GM23338 (cell line): ENCODE measurements at places on chromosomes 2 and 18. TPM values are rescaled to one million over a fixed set of nuclear protein-coding genes. Genes with fewer than 3 reads are reported as not detected.
A peak's percentile ranks its signal among the peaks of the same experiment; 100 is the strongest.

The LONRF2 gene
- 0.24 and 0.35 TPM in 2 replicates for total RNA-seq

The FKBP7 gene
- 8.3 and 8.6 TPM in 2 replicates for total RNA-seq

The ABCB11 gene
- not detected in 2 replicates for total RNA-seq

The MMADHC gene
- 135 and 147 TPM in 2 replicates for total RNA-seq

The LYPD6 gene
- 10.9 and 12.4 TPM in 2 replicates for total RNA-seq

The GALNT14 gene
- total RNA-seq = 7.7 and 10.4 TPM in 2 replicates

GRCh38 chr2:233857511-233858141 lies 3.3 kb upstream of the HJURP start:
- H3K27ac ChIP-seq = no peak overlapping the region
- no peaks in the 10 kb centered on the region for H3K27me3 ChIP-seq
- no peak overlapping the region for H3K4me3 ChIP-seq
- peak; percentile 73 for DNase-seq
- H3K36me3 ChIP-seq = peaks cover 7% of the 10 kb centered on the region; the same call in 1 of the 2 replicates

DNA sequence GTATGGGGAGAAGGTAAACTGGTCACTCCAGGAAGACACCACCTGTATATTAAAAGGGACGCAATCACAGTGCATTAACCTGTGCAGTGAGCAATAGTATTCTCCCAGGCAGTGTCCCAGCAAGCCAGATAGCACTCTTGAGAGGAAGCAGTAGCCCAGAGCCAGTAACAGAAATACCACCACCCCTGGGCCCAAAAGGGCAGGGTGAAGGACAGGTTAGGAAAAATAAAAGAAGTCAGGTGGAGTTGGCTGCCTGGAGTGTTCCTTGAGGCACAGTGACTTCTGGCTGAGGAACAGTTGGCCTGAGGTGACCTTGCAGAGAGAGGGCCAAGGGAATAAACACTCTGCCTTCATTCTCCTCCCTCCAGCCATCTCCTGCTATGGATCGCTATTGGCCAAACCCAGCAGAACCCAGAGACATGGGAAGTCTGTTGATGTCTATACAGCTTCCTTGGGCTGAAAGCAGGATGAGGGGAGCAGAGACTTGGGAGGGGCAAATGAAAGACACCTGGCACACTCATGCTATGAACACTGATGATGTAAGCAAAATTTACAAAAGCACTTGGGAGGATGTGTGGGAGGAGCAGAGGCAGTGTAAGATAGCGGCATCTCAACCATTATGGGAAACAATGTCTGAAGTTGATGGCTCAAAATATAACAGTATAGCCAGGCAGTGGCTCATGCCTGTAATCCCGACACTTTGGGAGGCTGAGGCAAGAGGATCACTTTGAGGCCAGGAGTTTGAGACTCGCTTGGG lies 7.5 kb downstream of the C18orf32 start:
- H3K27ac ChIP-seq = no peak overlapping the region
- no peaks in the 10 kb centered on the region for H3K27me3 ChIP-seq
- no peak overlapping the region for H3K4me3 ChIP-seq
- no peak for DNase-seq

- no peaks in the 10 kb centered on the region for H3K27me3 ChIP-seq
- H3K36me3 ChIP-seq = no peaks in the 10 kb centered on the region
- H3K4me1 ChIP-seq = no peaks in the 10 kb centered on the region
- no peak overlapping the region for H3K4me3 ChIP-seq
These were observed 60.8 kb downstream of the GPR39 start for GRCh38 chr2:132477436-132477835.

DNA sequence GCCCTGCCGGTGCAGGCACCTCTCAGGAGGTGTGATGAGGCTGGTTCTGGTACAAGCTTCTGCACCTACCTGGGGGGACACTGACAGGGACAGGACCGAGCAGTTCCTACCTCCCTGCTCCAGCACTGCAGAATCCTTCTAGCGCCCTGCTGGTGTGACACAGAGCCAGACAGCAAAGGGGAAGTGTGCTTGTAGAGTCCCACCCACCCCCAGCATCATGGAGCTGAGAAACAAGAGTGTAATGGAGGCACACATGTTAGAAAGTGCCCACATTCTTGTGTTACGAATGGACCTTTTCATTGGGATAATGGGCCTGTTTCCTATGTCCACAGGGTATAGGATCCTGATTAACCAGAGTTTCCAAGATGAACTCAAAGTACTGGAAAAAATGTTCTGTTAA lies 38.3 kb downstream of the OXER1 start:
- no peak overlapping the region for H3K4me3 ChIP-seq
- H3K27ac ChIP-seq = no peak overlapping the region
- no peaks in the 10 kb centered on the region; the same call in 1 of the 2 replicates for H3K36me3 ChIP-seq
- H3K27me3 ChIP-seq = no peaks in the 10 kb centered on the region
- peaks cover 19% of the 10 kb centered on the region; the same call in 1 of the 2 replicates for H3K4me1 ChIP-seq

- H3K4me1 ChIP-seq = peaks cover 6% of the 10 kb centered on the region; the same call in 1 of the 2 replicates
- no peaks in the 10 kb centered on the region for H3K36me3 ChIP-seq
- H3K27me3 ChIP-seq = no peaks in the 10 kb centered on the region
These were observed 10.7 kb upstream of the GYPC start for GRCh38 chr2:126645211-126645618.

GRCh38 chr2:5598156-5598555 lies 94.0 kb upstream of the SOX11 start:
- DNase-seq = no peak
- no peak overlapping the region for H3K4me3 ChIP-seq
- no peaks in the 10 kb centered on the region; the same call in 1 of the 2 replicates for H3K36me3 ChIP-seq

GRCh38 chr2:6755456-6755855 lies 110.3 kb downstream of the CMPK2 start:
- H3K4me1 ChIP-seq = no peaks in the 10 kb centered on the region
- H3K4me3 ChIP-seq = no peak overlapping the region
- no peak for DNase-seq

GRCh38 chr2:174794851-174795374 lies 30.6 kb upstream of the CHRNA1 start:
- H3K4me1 ChIP-seq = peaks cover 42% of the 10 kb centered on the region
- H3K36me3 ChIP-seq = no peaks in the 10 kb centered on the region
- DNase-seq = no peak
- H3K4me3 ChIP-seq = no peak overlapping the region
- H3K27me3 ChIP-seq = no peaks in the 10 kb centered on the region
- H3K27ac ChIP-seq = no peak overlapping the region

GRCh38 chr2:183248866-183249567 lies 124.8 kb downstream of the NUP35 start:
- no peaks in the 10 kb centered on the region for H3K27me3 ChIP-seq
- no peak overlapping the region for H3K27ac ChIP-seq
- no peaks in the 10 kb centered on the region for H3K4me1 ChIP-seq
- H3K36me3 ChIP-seq = no peaks in the 10 kb centered on the region

- H3K4me1 ChIP-seq = peaks cover 38% of the 10 kb centered on the region
- H3K27me3 ChIP-seq = no peaks in the 10 kb centered on the region
- no peak overlapping the region for H3K4me3 ChIP-seq
- no peak for DNase-seq
These were observed 89.2 kb upstream of the GLS start for GRCh38 chr2:190791347-190791975.

- H3K27ac ChIP-seq = no peak overlapping the region; the same call in 1 of the 2 replicates
- H3K4me3 ChIP-seq = peak overlapping the region; percentile 85
- DNase-seq = no peak
- peaks cover 77% of the 10 kb centered on the region for H3K4me1 ChIP-seq
These were observed 2.8 kb downstream of the RAB12 start for GRCh38 chr18:8611916-8612576.

DNA sequence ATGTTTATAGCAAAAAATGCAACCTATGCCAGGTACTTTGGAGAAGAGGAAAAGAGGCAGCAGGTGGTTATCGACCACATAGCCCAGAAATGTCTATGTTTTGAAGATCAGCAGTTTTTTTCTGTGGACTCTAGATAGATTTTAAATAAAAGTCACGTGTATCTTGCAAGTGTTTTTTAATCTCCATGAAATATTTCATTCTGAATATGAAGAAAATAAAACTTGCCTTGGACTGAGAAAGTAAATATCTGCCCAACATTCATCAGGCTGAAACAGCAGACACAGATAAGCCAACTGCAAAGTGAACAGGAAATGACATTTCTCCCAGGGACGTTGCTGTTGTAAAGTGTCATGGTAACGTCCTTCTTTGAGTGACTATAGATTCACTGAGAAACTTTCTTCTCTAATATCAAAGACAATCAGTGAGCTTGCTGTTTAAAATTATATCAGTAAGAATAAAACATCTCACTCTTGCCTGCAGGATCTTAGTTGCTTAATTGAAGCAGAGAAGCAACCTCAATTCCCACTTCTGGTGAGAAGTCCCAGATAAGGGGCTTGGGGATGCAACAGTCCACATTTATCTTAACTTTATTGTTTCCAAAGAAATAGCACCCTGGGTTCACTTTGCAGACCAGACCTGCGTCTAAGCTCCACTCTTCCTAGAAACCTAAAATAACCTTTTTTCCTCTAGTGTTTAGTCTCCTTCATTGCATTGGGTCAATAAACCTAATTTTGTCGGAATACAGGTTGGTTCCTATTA lies 6.3 kb downstream of the MYOM1 start:
- no peak overlapping the region for H3K27ac ChIP-seq
- DNase-seq = no peak
- H3K4me3 ChIP-seq = no peak overlapping the region
- H3K4me1 ChIP-seq = no peaks in the 10 kb centered on the region; the same call in 1 of the 2 replicates
- H3K36me3 ChIP-seq = no peaks in the 10 kb centered on the region

- no peaks in the 10 kb centered on the region for H3K36me3 ChIP-seq
- DNase-seq = no peak
- H3K4me3 ChIP-seq = no peak overlapping the region
- H3K4me1 ChIP-seq = no peaks in the 10 kb centered on the region
These were observed 336.3 kb upstream of the NRXN1 start for GRCh38 chr2:51368250-51368649.

DNA sequence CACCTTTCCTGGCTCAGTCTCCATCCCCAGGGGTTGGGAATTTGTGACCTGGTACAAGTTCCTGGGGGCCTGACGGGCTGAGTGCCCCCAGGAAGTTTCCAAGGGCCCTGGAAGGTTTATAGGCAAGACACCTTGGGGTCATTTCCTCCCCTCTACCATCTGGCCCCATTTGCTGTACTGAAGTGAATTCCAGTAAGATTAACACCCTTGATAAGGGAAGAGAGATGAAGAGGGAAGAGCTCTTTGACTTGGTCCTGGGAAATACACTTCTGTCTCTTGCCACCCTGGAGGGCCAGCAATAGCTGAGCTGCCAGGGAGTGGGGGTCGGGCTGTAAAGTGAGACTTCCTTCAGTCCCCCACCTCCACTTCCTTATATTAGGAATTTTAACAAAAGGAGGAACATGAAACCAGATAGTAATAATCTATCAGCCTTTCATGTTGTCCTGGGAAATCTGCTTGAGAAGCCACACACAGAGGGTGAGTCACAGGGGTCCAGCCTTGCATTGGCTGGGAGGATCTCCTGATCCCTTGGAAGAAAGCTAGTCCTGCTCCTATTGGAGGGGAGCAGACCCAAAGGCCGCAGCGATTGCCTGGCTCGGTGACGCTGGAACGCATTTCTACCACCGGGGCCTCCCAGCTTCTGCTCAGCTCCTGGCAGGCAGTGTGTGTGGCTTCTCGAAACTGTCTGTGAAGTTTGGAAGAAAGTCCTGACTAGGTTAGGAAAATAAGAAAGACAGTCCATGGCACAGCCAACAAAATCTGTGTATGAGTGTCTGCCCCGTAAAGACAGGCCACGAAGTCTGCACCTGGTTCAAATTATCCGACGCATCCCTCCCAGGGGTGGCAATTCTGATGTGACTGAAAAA lies 87.3 kb downstream of the ACAA2 start:
- no peaks in the 10 kb centered on the region for H3K36me3 ChIP-seq
- H3K27ac ChIP-seq = peak overlapping the region; percentile 94
- no peaks in the 10 kb centered on the region for H3K27me3 ChIP-seq
- peak; percentile 83 for DNase-seq
- no peak overlapping the region for H3K4me3 ChIP-seq

DNA sequence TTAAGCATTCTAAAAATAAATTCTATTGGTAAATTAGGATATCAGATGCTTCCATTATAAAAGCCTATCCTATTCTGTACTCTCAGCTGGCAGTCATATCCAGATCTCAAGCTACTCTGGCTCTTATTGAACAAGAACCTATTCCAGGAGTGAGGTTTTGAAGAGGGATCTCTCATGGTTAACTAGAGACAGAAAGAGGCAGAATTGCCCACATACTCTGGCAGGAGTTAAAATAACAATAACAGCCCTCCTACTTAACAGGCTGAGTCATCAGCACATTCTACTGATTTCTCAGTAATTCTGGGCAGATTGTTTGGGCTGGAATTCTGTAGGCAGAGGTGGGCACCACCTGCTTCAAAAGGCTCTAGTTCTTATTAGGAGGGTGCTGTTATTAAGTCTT lies 142.0 kb upstream of the UNC80 start:
- H3K36me3 ChIP-seq = no peaks in the 10 kb centered on the region
- no peaks in the 10 kb centered on the region for H3K27me3 ChIP-seq
- H3K4me1 ChIP-seq = peaks cover 17% of the 10 kb centered on the region
- no peak overlapping the region for H3K4me3 ChIP-seq
- DNase-seq = peak; percentile 41

GRCh38 chr18:38851526-38851925 lies 1285.9 kb upstream of the CELF4 start:
- no peaks in the 10 kb centered on the region for H3K27me3 ChIP-seq
- H3K4me1 ChIP-seq = no peaks in the 10 kb centered on the region
- no peak overlapping the region for H3K27ac ChIP-seq
- H3K36me3 ChIP-seq = no peaks in the 10 kb centered on the region
- no peak overlapping the region for H3K4me3 ChIP-seq

DNA sequence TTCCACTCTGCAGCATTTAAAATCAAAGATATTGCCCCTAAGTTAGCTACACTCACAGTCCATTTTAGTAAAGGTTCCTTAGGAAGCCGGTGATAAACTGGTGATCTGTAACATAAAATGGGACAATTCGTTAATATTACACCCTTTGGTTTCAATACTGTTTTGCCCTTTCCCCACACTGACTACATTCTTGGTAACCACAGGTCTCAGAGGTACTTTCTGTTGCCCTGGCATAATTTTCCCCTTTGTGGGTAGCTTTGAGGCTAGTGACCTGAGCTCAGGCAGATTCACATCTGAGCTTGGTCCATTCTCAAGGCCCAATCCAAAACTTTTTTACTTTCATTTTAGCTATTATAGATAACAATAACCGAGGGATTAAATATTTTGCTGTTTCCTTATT lies 32.9 kb upstream of the CSRNP3 start:
- H3K36me3 ChIP-seq = no peaks in the 10 kb centered on the region
- no peaks in the 10 kb centered on the region for H3K27me3 ChIP-seq
- no peak overlapping the region for H3K4me3 ChIP-seq
- no peak overlapping the region for H3K27ac ChIP-seq
- DNase-seq = no peak
- H3K4me1 ChIP-seq = peaks cover 32% of the 10 kb centered on the region

GRCh38 chr2:217314021-217314460 lies 454.2 kb upstream of the TNP1 start:
- DNase-seq = no peak
- no peaks in the 10 kb centered on the region for H3K4me1 ChIP-seq
- H3K4me3 ChIP-seq = no peak overlapping the region
- no peaks in the 10 kb centered on the region for H3K27me3 ChIP-seq
- H3K27ac ChIP-seq = no peak overlapping the region

- no peaks in the 10 kb centered on the region for H3K4me1 ChIP-seq
- H3K4me3 ChIP-seq = no peak overlapping the region
- DNase-seq = no peak
- no peak overlapping the region for H3K27ac ChIP-seq
- H3K36me3 ChIP-seq = no peaks in the 10 kb centered on the region
- H3K27me3 ChIP-seq = no peaks in the 10 kb centered on the region
These were observed 67.2 kb upstream of the NPAS2 start for GRCh38 chr2:100752628-100753333.
